ENCODE measurements at places on chromosomes 2 and 18.

- no peak for DNase-seq
Observed at GRCh38 chr2:28219758-28220368, 172.8 kb upstream of the FOSL2 start.

DNA sequence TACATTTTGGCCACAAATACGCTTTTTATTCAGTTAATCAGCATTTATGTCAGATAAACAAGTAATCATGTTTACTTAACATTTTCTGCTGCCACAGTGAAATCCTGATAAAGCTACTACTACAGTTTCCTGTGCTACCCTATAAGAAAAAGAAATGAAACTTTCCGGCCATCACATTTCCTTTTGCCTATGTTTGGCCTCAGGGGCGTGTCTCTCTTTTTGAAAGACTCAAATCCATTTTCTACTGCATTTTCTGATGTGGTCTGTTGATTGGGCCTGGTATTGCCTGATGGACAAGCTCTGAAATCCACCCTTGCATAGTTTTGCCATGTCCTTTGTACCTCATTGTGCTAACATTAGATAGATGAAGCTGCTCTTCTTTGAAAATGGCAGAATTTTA lies 152.6 kb downstream of the AGPS start:
- DNase-seq = no peak

DNA sequence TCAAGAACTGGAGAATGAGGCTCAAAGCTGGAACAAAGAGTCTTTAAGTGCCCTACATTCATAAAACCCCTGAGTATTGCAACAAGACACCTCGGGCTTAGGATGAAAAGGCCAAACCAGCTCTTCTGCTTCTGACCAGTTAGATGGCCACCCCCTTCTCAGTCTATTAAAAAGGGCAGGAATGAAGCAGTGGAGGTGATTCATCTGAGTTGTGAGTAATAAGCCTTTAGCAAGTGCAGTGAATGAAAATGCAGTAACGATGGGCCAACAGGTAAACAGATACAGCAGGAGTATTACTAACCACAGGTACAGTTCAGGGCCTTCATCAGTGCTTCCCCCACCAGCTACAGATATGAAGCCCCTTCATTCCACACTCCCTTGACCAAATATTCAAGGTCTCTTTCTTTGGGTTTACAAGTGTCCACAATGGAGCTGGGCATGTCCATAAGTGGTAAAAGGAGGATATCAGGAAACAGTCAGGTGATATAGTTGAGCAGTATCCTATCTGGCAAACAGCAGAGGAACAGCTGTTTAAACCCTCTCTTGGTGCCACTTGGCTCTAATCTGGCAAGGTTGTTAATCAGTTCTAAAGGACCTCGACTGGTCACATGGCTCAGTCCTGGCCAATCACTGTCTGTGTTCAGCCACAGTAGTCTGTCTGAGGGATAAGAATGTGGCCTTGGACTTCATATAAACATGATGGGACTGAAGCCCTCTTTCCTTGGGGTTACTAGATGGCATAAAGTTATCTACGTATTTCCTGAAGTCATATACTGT lies 17.8 kb downstream of the SERPINB13 start:
- DNase-seq = no peak

DNA sequence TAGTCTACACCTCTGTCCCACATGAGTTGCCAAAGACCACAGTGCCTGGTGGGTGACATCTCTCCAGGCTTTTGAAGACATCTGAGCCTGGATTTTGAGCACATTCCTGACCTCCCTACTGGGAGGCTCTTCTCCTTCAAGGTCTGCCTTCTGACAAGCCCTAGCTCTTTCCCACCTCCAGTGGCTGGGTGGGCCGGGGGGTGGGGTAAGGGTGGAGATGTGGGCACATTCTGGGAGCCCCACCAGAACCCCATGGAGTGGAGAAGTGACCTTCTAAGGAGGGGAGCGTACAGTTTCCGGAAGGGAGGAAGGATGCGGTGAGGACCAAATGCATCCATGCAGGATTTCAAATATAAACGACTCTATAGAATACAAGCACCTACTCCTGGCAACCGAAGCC lies 27.9 kb upstream of the ANXA4 start:
- no peak for DNase-seq

- DNase-seq = no peak
Observed at GRCh38 chr2:173881461-173881860, 83.7 kb downstream of the SP3 start.

DNA sequence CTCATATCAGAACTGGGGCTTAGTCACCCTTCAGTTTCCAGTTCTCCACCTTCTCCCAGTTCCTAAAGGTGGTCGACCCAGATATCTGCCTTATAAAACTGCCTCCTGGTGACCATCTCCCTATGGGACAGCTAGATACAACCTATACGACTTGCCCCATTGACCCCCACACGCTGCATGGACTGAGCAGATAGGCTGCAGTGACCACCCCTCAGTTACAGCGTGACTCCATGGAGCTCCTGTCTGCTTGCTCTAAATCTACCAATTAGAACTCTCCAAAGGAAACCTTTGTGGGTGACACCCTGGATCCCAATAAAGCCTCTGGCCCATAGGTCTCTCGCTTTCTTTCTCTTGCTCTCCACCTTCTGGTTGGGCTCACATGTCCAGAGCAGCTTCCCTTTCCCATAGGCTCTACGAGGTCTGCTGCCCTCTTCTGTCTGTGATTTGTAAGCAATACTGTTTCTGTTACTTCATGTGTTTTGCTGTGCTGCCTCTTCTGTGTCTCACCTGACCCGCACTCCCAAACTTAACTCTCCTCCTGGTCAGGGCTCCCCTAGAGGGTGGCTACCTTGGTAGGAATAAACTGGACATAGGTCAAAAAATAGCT lies 971.3 kb upstream of the FAM98A start:
- no peak for DNase-seq

- DNase-seq = no peak
Observed at GRCh38 chr2:77325395-77325794, 196.8 kb downstream of the LRRTM4 start.

GRCh38 chr18:32879497-32879896 lies 106.7 kb upstream of the KLHL14 start:
- DNase-seq = no peak

GRCh38 chr2:120943403-120944034 lies 207.9 kb downstream of the GLI2 start:
- no peak for DNase-seq

DNA sequence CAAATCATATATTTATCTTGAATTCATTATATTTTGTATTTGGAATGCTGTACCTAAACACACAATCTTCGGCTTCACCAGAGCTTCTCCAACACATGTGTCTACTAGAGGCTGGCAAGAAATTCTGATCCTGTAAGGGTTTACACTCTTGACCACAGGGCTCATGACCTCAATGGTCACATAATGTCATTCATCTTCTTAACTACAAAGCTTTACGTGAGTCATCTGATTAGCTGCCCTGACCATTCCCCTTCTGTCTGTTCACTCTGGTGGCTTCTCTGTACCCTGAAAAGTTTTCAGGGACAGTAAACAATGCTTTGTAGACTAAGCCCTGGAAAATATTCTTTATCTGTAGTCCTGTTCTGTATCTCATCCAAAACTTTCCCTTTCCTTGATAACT lies 423.9 kb downstream of the CMPK2 start:
- no peak for DNase-seq
